ENCODE measurements at places on chromosomes 4 and X.

- DNase-seq = no peak
Measured at GRCh38 chr4:85676050-85676425, 201.1 kb downstream of the ARHGAP24 start.

DNA sequence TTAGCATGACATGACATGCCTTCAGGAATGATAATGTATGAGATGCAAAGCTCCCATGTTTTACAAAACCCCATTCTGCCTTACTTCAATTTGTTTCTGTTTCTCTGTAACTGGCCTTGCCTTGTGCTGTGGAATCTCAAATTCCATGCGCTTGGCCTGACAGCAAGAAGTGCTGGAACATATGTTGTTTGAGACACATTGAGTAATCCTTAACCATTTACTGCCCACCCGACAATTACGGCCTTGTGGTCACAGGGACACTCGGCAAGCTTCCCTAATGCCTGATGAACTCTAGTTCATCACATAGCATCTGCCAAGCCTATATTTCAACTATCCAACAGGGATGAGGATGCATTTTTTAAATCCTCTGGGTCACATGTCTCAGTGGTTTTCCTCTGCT is 226.4 kb upstream of the CASK start:
- DNase-seq = no peak

GRCh38 chr4:102815981-102816380 is 11.4 kb downstream of the UBE2D3 start:
- DNase-seq = no peak

DNA sequence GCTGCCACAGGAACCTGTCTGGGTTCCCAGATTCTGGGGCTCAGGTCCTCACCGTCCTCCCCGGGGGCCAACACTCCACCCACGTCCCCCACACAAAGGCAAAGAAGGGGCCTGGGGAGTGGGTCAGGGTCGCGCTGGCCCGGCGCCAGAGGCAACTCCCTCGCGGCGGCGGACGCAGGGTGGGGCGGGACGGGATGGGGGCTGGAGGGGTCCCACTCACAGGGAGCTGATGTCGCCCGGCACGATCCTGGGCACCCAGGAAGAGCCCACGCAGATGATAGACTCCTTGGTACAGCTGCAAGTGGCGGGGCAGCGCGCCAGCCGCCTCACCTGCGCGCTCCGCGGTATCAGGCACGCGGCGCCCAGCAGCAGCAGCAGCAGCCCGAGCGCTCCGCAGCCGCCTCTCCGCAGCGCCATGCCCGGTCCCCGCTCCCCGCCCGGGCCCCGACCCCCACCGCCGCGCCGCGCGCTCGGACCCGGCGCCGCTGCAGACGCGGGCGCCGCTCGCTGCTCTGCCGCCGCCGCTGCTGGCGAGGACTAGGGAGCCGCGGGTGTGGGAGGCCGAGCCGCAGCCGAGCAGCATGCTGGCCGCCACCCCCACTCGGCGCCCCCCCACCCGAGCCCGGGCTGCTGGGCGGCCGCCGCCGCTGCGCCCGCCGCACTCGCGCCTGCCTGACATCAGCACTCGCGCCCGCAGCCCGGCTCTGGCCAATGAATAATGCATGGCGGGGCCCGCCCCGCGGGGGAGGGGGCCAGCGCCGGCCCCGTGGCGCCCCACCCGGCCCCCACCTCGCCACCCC is at the start of gene LGI2:
Gene LGI2 (minus strand): TSS at position 670 of the 800 bp plus-strand sequence. CDS start 253 bp downstream, at position 417.
- DNase-seq = no peak

DNA sequence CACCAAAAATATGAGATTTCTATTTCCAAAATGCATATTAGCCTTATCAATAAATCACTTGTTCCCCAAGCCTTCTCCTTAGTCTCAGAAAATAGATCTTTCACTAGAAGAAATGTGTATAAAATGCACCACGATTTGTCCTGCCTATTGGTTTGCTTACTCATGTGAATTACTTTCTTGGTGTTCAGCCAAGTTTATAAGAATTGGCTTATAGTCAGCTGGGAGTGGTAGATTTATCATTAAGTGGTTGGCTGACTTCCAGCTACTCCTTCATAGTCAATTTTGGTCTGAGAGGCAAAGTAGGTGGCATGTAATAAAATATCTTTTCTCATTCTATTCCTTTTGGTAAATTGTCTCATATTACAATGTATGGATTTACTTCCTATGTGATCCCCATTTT is 1.3 kb downstream of the SULT1E1 start:
- DNase-seq = no peak

DNA sequence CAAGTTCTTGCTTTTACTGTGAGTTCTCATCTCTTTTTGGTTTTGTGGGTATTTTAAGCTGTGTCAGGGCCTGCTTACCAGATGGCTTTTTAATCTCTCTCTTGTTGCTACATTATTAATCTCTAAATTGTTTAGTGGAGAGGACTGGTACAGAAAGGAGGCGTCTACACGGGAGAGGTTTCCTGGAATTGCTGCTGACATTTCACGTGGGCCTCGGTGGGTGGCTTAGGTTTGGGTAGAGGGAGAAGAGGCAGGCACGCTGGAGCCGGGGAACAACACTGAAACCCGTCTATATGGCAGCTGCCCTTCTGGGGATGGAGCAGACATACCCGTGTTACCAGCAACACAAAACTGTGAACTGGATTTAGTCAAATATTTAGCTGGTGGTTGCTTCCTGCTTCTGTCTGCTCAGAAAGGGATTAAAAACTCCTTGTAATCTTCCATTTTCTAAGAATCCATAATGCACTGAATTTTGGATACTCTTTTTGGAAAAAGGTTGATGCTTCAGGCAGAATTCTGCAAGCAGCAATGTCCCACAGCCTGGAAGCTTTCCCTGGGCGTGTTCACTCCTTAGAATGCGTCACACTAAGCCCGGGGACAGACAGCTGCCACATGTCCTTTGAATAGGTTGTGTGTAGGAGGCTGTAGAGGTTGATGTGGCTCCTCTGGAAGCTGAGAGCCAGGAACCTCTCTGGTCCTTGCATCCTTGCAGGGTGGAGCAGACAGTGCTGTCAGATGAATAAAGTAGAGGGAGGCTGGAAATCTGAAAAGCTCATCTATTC is 199.8 kb upstream of the GATB start:
- no peak for DNase-seq

GRCh38 chr4:26384380-26385057 is 63.7 kb downstream of the RBPJ start:
- no peak for DNase-seq

DNA sequence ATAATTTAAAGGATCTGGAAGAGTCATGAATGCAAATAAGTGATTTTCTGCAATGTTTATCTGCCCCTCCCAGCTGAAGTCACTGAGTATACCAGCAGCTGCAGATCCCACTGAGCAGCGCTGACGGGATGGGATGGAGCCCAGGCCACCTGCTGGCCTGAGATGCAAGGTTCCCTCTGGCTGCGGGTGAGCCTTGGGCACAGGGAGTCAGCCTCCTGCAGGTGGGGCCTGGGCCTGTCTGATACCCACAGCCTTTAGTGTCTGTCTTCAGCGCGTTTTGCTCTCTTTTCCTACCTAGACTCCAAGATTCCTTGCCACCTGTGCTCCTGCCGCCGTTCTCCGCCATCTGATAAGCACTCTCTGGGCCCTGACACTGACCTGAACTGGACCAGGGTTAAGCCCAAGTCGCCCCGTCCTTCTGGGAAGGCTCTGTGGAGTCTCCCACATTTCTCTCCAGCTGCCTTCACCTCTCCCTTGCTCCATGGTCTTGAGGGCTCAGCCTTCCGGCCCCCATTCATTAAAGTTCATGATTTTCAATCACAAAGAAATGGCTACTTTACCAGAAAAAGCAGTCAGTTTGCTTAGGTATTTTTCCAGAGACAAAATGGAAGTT is 223.1 kb upstream of the FAT1 start:
- no peak for DNase-seq

DNA sequence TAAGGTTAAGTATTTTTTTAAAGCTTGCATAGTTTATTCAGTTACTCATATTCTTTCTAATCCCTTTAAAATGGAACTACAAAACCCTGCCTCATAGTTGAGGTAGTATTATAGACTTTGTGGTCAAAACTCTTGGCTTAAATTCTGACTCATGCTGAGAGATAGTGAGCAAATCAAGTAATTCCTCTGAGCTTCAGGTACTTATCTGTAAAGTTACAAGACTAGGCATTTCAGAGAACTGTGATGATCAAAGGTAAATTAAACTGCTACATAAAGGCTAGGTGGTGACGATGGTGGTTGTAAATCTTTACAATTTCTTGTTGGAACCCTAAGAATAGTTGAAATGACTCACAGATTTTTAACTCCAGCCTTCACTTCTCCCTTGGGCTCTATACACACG is 3.2 kb upstream of the CLOCK start:
- DNase-seq = no peak

Measured in naive B cell (primary cell).